Stimulated activated CD4-positive, alpha-beta T cell treated with anti-CD3 and anti-CD28 coated beads, Interleukin-1b, Interleukin-23, amount 100 ng/mL, for 24 hours (primary cell): ENCODE measurements at places on chromosomes 6 and 20.

- DNase-seq: no peak
Observed at GRCh38 chr6:106886922-106887797, 87.4 kb downstream of the CD24 start.

GRCh38 chr6:51989789-51990188 is 97.6 kb downstream of the PKHD1 start:
- no peak for DNase-seq

- peak; percentile 48 for DNase-seq
Observed at GRCh38 chr20:18276821-18277220, 11.5 kb upstream of the ZNF133 start.

DNA sequence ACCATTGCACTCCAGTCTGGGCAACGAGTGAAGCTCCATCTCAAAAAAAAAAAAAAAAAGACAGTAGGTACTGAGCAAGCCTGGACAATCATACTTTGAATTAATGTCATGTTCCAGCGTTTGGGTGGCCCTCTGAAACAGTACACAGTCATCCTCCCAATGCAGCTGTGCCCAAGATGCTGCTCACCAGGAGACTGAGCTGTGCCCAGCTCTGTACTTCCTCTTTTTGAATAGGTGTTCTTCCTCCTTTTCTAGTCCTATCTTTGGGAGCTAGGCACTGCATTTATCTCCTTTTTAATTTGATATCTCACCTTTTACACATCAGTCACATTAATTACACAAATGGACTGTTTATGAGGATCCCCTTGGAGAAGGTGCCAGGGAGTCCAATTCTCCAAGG is 101.5 kb downstream of the RPP40 start:
- no peak for DNase-seq

GRCh38 chr6:1945235-1945832 is 300.1 kb downstream of the GMDS start:
- DNase-seq: no peak

DNA sequence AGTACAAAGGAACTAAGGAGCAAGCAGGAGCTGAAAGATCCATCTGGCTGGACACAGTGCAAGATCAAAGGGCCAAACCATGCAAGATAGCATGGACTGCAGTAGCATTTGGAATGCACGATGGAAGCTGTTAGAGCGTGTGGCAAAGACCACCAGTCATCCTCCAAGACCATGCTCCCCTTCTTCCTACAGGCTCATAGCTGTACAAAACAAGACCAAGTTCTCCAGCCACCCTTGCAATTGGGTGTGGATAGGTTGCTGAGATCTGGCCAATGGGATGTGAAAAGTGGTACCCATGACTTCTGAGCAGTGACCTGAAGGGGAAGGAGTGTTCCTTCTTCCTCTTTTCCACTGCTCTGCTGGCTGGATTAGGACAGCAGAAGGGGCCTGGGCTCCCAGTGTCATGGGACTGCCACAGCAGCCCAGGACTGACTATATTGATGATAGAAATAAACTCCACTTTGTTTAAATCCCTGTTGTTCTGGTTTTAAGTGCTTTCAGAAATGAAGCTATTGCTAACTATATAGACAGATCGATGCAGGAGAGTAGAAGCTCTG is 64.9 kb downstream of the SLC22A23 start:
- no peak for DNase-seq
